Cardiac muscle cell (in vitro differentiated cells and primary cell): ENCODE measurements at places on chromosomes 4 and X. TPM values are rescaled to one million over a fixed set of nuclear protein-coding genes. Genes with fewer than 3 reads are reported as not detected.
A peak's percentile ranks its signal among the peaks of the same experiment; 100 is the strongest.

The UTP14A gene
- 7.4 and 11.8 TPM in 2 replicates for total RNA-seq

The AKAP17A gene
- total RNA-seq, result 74.3 and 87.4 TPM in 2 replicates

The DIAPH2 gene
- 6.9 and 18.4 TPM in 2 replicates for total RNA-seq

The TMEM150C gene
- 5.1 and 5.6 TPM in 2 replicates for total RNA-seq

The MAGEB17 gene
- total RNA-seq, result 0.11 TPM in 1 of 2 replicates, not detected in the other

The SPIN3 gene
- 15.4 and 16.6 TPM in 2 replicates for total RNA-seq

DNA sequence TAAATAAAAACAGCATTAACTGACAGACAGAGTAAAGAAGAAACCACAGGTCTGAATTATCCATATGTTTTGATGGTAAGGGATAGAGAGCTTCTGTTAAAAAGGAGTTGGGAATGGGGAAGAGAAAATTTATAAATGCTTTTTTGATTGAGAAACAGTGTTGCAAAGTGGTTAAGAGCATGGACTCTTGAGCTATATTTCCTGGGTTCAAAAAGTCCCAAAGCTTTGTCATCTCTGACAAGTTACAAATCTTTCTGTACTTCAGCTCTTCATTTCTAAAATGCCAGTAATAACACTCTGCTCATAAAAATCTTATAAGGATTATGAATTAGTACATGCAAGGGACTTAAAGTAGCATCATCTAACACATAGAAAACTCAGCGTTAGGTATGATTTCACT is 62.2 kb downstream of the N4BP2 start:
- DNase-seq, result no peak

GRCh38 chr4:1979477-1980196 is 29.1 kb downstream of the NELFA start:
- no peak for DNase-seq

- DNase-seq, result no peak
These were observed 14.9 kb upstream of the PPEF1 start for GRCh38 chrX:18692541-18692940.

DNA sequence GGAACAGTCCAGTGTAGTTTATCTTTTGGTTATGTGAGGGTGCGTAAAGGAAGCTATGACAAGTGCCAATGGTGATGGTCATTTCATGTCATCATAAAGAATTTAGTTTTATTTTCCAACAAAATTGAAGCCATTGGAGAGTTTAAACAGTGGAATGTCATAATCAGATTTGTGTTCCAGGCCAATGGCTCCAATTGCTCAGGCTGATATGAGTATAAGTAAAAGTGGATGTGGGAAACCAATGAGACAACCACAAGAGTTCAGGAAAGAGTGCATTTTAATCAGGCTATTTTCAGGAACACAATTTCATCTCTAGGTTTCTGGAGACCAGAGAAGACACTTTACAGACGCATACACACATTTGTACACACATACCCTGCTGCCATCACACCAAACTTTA is 20.7 kb downstream of the SPANXC start:
- DNase-seq, result no peak

DNA sequence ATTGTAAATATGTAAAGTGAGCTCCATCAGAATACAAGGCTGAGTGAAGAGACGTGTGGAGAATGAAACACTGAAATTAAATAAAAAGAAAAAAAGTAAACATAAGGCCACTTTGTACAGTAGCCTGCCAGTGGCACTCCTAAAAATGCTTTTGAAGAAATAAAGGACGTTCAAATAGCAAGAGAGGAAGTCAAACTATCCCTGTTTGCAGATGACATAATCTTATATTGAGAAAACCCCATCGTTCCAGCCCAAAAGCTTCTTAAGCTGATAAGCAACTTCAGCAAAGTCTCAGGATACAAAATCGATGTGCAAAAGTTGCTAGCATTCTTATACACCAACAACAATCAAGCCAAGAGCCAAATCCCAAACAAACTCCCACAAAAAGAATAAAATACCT is 24.2 kb downstream of the RASSF6 start:
- no peak for DNase-seq

GRCh38 chr4:9845791-9846493 is 64.5 kb downstream of the DRD5 start:
- DNase-seq, result no peak

DNA sequence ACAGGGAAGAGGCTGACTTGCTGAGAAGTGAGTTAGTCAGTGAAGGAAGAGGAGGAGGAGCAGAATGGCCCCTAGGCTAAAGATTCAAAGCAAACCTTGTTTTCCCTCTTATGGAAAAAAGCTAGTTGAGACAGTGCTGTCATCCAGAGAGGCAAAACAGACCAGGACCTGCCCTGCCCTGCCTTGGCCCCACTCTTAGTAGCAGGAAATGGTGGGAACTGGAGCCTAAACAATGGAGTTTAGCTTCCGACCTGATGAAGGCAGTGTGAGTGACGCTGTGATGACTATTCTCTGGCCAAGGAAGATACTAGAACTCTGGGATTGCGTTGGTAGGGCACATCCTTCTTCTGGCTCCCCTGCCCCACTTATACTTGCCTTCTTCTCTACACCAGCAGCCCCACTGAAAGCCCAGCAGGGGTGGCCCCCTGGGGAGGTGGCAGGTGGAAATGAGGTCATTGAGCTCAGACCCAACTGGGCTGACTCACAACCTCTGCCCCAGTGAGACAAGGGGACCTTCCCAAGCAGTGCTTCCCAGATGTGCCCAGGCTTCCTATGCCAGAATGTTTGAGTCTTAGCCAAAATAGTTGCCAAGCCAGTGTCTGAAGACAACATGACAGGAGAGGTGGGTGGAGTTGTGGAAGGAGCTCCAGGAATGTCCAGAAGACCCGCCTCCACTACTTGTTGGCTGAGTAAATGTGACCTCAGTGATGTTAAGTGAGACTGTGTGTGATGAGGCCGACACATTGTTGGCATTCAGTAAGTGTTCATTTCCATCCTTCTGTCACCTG is 38.8 kb downstream of the MSN start:
- DNase-seq, result peak; percentile 75

GRCh38 chr4:41148292-41148691 is 66.0 kb downstream of the APBB2 start:
- no peak for DNase-seq

DNA sequence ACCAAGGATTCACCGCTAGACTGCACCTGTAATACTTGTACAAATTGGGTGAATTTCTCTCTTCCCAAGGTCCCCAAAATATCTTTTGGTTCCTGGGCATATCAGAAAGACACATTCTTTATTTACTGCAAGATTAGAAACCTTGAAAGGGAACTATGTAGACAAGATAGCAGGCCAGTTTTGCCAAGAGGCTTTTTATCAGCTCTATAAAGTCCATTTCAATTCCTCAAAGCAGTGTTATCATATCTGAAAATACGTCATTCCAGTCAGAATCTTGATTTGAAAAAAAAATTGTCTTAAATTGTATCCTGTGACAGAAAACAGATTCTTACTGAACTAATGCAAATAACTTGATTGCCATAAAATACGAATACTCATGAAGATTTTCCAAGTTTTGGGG is 37.0 kb upstream of the NSG1 start:
- DNase-seq, result no peak

DNA sequence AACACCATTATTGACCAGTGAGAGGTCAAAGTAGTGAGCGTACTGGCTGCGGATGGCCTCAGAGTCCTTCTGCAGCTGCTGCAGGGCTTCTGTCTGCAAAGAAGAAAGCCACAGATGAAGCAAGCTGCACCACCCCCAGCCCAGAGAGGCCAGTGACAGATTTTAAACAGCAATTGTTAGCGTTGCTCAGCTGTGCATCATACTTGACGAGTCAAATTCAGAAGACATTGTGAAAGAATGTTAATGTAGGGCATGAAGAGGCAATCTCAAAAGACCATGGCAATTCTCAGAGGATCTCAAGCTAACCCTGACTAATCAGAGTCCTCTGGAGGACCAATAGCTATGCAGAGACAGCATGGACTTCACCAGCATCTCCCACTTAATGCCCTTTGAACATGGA is 16.6 kb downstream of the DKC1 start:
- peak; percentile 51 for DNase-seq

- DNase-seq, result no peak
These were observed 411.9 kb upstream of the EMCN start for GRCh38 chr4:100929758-100930157.

GRCh38 chr4:1080961-1081688 is 32.2 kb downstream of the RNF212 start:
- DNase-seq, result no peak

GRCh38 chrX:111896148-111896547 is 20.2 kb downstream of the TRPC5OS start:
- DNase-seq, result no peak

DNA sequence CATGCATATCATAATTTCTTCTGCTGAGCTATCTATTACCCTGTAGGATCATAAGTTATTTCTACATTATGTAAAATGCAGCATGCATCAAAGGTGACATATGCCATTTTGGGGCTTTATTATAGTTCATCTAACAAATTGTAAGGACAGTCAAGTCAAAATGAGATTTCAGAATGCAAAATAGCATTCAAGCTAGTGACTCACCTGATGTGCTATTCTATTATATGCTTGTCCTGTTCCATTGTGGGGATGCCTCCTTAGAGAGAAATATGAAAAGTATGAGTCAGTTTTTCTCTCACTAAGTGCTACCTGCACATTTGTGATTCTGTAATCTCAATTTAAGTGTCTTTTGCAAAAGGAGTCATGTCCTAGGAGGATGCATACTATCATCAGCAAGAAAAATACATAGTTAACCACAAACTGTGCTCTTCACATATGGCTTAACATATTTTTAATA is 647.0 kb upstream of the PCDH10 start:
- DNase-seq, result no peak

DNA sequence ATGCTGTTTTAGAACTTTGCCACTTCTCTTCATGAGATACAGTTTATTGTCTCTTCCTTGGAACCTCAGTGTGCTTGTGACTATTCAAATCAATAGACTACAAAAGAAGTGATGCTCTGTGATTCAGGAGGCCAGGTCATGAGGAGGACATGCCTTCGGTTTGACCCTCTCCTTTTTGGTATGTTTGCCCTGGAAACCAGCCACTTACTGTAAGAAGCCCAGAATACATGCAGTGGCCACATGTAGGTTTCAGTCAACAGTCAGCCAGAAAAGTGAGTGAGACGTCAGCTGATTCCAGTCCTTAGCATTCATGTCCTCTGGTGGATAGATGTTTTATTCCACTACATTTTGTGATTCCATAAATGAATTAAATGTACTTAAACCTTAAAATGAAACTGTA is 328.7 kb downstream of the PCDH18 start:
- DNase-seq, result peak; percentile 28

- DNase-seq, result peak; percentile 45
These were observed 174.7 kb upstream of the GPRIN3 start for GRCh38 chr4:89482251-89482650.

GRCh38 chr4:123876143-123876542 is 479.5 kb downstream of the SPRY1 start:
- no peak for DNase-seq

DNA sequence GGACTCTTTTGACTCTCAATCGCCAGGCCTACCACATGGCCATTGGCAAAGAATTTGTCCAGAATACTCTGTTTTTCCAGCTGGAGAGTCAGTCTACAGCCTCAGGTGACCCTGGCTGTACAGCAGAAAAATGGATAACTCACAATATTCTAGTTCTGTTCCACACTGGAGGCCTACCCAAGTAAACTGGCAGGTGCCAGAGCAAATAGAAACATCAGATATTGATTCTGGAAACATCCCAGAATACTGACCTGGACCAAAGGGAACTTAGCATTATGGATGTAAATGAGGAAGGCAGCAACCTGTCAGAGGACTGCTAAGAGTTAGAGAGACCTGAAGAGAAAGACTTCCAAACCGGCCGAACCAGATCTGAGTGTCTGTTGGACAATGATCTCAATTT is 147.9 kb upstream of the SMAD1 start:
- no peak for DNase-seq

- DNase-seq, result peak; percentile 85
These were observed 87.0 kb downstream of the RNF150 start for GRCh38 chr4:141046255-141046654.

DNA sequence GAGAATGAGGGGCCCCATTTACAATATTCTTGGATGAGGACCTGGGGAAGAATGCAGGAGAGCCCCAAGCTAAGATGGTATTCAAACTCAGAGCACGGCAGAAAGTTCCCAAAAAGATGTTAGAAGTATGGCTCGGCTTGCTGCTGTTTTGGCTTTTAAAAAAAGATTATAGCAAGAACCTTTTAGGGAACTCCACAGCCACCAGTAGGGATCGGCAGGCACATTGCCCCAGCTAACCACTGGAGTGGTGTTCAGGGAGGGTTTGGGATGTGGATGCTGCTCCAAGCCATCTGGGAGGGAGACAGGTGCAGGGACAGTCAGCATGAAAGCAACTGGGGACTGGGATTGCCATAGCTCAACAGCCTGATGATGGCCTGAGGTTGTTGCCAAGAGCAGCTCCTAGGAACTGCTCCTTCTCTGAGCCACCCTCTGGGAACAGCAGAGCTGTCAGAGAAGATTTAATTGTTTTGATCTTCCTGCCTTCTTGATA is 63.0 kb downstream of the SORBS2 start:
- DNase-seq, result no peak

DNA sequence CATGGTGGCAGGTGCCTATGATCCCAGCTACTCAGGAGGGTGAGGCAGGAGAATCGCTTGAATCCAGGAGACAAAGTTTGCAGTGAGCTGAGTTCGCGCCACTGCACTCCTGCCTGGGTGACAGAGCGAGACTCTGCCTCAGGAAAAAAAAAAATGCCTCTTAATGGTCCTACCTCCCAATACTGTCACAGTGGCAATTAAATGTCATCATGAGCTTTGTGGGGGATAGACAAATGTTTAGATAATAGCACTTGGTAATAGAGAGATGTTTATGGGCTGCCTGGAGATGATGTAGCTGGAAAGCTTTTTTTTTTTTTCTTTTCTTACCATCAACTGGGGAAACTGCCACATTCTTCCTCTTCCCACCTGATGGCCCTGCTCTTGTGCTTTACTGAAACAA is 33.0 kb downstream of the GRK4 start:
- DNase-seq, result no peak

GRCh38 chrX:153564047-153564606 is 34.8 kb downstream of the CCNQ start:
- DNase-seq, result peak; percentile 29

- peak; percentile 2 for DNase-seq
These were observed 2163.0 kb upstream of the AGA start for GRCh38 chr4:179605196-179605595.

DNA sequence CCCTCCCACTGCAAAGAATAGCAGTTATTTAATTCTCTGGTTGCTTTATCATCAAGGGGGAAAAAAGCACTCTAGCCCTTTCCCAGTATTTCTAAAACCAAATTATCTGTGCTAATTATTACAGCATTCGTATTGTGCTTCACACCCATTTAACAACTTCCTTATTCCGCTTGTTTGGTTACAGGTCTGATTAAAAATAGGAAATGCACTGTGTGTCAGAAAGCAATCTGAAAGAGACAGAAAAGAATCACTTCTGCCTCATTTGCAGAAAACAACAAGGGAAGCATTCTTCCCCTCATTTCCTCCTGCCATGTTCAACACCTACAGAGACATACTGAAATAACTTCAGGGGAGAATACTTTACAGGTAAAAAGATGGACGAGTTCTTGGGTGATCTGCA is 114.9 kb upstream of the MAP3K15 start:
- no peak for DNase-seq

DNA sequence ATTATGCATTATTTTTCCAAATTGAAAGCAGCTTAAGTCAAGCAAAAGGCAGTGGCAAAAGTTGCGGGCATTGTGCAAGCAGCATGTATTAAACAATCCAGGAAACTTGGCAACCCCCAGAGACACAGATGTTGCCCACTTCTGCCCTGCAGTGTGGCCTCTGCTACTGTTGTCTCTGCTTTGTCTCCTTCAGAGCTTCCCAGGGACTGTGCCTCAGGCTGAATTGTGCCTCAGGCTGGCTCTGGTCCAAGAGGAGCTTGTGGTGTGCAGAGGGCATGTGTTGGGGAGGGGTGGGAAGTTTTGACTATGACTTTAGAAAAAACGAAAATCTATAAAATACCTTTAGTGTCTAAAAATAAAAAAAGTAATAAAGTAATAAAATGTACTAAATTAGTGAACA is 201.4 kb downstream of the CCSER1 start:
- DNase-seq, result peak; percentile 73
